ENCODE measurements at places on chromosomes 4 and X.

- no peak for DNase-seq
Observed at GRCh38 chrX:3024176-3024575, 17.1 kb upstream of the ARSF start.

DNA sequence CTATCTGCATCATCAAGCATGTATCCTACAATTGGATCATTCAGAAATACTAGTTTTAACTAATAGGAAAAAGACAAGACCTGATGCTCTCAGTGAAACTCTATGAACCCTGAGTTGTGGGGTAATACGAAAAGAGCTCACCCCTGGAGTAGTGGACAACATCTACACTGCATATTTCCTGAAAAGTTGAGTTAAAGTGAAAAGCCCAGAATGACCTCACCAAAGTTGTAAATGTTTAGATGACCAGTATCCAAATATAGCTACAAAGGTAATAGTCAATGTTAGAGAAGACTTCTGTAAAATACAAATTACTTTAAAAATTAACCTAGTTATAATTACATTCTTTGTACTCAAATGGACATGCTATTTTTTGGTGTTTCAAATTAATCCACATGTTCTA, 52.8 kb upstream of the SRPX start:
- no peak for DNase-seq

GRCh38 chr4:100177855-100178254, 12.4 kb downstream of the DDIT4L start:
- no peak for DNase-seq

DNA sequence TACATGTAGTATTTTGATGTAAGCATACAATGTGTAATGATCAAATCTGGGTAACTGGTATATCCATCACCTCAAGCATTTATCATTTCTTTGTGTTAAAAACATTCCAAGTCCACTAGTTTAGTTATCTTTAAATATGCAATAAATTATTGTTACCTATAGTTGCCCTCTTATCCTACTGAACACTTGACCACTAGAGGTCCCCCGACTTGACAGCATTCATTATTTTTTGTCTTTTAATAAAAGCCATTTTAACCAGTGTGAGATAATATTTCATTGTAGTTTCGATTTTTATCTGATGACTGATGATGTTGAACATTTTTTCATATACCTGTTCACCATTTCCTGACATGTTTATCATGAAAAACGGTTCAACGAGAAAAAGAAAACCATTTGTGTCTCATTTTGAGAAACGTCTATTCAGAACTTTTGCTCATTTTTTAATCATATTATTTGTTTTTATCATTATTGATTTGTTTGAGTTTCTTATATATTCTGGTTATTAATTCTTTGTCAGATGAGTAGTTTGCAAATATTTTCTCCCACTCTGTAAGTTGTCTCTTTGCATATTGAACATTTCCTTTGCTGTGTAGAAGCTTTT, 199.0 kb upstream of the CXXC4 start:
- no peak for DNase-seq

DNA sequence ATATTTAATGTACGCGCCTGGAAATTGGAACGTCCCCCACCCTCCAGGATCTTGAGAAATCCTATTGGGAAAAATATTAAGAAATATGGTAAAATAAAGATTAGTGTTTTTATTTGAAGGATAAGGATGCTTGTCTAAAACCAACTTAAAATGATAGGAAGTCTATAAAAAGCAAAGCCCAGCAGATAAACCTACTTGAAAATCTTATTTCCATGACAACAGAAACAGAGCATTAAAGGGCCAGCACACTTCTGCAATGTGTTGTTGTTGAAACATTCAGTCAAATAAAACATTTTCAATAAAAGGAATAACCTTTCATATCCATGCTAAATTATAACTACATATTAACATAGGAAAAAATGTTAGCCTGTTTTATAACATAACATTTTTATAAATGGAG, 29.3 kb upstream of the GPM6A start:
- DNase-seq = no peak

GRCh38 chrX:151458824-151459223, 61.8 kb downstream of the VMA21 start:
- no peak for DNase-seq

DNA sequence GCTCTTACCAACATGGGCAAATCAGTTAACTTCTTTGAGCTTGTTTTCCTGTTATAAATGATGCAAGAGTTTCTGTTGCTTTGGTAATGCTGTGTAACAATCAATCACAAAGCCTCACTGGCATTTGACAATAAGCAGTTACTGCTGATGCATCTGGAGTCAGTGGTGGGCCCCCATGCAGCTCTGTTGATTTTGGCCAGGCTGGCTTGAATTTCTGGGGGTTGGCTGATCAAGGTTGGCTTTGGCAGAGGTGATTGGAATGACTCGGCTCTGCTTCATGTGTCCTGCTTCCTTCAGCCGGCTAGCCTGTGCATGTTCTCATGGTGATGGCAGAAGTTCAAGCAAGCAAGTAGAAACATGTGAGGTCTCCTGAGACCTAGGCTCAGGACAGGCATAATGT, 90.4 kb downstream of the PHEX start:
- DNase-seq = no peak

DNA sequence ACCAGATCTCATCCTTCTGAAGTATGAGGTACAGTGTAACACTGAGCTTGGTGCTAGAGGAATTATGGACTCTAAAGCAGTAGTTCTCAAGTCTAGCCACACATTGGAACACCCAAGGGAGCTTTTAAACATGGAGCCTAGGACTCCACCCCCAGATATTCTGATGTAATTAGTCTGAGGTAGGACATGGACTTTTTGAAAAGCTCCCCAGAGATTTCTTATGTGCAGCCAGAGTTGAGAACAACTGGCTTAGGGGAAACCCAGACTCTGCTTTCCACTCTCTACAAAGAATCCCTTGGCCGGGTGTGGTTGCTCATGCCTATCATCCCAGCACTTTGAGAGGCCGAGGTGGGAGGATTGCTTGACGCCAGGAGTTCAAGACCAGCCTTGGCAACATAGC, 11.6 kb upstream of the GDPD2 start:
- no peak for DNase-seq

DNA sequence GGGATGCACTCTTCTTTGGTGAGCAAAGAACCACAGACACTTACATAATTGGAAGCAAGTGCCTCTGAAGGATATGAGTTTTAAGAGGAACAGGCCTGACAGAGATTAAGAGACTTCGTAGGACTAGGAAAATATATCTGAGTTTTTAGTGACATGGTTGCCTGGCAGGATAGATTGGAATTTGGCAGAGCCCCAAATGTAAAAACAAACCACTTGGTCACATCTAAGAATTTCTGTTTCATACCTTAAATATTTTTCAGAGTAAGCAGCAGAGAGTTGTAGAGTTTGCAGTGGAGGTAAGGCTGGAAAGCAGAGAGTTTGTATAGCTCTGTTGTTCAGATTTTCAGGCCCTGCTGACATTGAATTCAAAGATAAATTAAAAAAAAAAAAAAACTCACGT, 150.1 kb upstream of the MAGEB2 start:
- no peak for DNase-seq

DNA sequence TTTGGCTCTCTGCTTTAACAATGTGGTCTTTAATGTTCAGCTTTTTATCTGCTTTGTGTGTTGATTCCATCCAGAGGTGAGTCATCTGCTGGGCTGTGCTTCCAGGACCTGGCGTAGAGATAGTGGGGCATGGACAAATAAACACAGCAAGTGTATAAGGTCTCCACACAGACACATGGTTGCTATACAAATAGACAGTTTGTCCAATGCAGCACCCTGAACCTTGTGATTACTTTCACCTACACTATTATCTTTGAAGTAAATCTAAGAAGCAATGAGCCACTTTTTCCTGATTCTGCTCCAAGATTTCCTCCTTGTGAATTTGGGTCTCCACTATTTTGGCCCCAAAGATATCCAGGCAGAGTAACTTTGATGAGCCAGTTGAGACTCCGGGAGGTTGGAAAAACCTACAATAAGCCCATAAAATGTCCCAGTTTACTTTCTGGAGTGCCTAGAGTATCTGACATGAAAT, 12.1 kb downstream of the PPARGC1A start:
- DNase-seq = no peak

- no peak for DNase-seq
Observed at GRCh38 chr4:22052076-22052475, 103.5 kb upstream of the KCNIP4 start.

- DNase-seq = no peak
Observed at GRCh38 chr4:31427691-31428090, 707.5 kb downstream of the PCDH7 start.

DNA sequence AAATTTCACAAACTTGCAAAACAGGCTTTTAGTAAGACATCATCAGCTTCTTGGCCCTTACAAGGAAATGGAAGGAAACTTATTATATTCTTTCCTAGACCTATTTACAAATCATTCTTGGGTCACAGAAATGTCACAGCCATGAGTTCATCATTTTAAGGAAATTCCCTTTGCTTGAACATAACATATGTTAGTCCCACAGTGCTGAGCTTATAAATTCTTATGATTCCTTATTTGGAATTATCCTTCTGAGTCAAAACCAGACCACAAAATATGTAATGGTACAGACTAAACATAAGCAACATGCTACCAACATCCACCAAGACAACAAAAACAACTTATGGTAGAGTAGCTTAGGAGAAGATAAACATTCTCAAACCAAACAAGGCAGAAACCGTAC, 236.9 kb upstream of the CTSO start:
- DNase-seq = no peak

GRCh38 chrX:9207142-9207541, 173.2 kb upstream of the FAM9B start:
- no peak for DNase-seq

GRCh38 chr4:11900359-11900758, 471.7 kb upstream of the HS3ST1 start:
- no peak for DNase-seq

DNA sequence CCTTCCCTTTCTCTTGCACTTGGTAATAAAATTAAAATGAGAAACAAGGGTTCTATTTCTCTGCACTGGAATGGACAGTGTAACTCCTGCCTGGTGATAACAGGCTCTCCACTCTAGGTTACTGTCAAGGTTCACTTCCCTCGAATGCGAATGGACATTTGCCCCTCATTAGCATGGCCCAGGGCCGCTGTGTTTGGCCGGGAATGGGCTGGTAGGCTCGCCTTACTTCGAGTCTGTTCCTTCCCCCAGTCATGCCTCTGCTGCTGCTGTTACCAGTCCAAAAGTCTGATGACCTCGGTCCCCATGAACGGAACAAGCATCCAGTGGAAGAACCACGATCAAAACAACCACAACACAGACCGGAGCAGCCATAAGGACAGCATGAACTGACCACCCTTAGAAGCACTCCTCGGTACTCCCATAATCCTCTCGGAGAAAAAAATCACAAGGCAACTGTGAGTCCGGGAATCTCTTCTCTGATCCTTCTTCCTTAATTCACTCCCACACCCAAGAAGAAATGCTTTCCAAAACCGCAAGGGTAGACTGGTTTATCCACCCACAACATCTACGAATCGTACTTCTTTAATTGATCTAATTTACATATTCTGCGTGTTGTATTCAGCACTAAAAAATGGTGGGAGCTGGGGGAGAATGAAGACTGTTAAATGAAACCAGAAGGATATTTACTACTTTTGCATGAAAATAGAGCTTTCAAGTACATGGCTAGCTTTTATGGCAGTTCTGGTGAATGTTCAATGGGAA, 61.5 kb downstream of the EDNRA start:
- no peak for DNase-seq

DNA sequence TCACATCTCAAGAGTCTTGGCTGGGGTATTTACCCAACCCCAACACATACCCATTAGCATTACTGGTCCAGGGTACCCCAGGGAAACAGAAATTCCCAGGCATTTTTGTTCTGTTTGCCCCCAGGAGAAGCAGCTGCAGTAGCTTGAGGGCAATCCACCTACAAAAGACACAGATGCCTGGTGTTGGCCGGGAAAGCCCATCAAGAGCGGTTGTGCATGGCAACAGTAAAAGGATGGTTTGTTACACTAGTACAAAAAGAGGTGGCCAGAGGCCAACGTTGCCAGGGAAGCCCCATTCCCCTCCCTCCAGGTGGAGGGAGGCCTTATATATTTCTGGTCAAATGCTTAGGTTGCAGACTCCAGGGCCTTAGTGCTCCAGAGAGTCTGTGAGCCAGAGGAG, 637.8 kb downstream of the BCOR start:
- DNase-seq = no peak

DNA sequence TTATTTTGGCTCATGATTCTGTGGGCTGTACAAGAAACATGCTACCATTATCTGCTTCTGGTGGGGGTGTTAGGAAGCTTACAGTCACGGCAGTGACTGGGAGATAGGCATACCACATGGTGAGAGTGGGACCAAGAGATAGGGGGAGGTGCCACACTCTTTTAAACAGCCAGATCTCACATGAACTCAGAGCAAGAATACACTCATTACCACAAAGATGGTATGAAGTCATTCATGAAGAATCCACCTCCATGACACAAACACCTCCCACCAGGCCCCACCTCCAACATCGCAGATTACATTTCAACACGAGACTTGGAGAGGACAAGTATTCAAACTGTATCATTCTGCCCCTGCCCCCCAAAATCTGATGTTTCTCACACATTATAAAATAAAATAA, 2396.7 kb downstream of the PCDH7 start:
- DNase-seq = no peak

DNA sequence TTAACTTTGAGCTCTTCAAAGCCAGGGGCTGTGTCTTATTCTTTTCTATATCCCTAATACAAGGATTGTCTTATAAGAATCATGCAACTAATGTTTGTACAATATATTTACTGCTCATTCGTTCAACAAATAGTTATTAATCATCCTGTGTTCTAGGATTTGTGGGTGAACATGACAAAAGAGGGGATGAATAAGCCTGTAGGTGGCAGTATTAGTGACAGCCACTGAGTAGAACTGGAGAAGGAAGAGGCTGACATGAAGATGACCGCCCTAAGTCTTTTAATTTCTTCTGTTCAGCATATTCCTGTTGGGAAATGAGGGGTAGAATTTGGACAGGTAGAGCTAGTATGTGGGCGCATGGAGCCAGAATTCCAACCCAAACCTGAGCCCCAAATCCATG, 11.9 kb upstream of the LINC00632 start:
- no peak for DNase-seq

- DNase-seq = no peak
Observed at GRCh38 chr4:153488006-153488891, 22.1 kb downstream of the TMEM131L start.

GRCh38 chr4:153159728-153160221, 44.5 kb upstream of the TRIM2 start:
- DNase-seq = no peak

DNA sequence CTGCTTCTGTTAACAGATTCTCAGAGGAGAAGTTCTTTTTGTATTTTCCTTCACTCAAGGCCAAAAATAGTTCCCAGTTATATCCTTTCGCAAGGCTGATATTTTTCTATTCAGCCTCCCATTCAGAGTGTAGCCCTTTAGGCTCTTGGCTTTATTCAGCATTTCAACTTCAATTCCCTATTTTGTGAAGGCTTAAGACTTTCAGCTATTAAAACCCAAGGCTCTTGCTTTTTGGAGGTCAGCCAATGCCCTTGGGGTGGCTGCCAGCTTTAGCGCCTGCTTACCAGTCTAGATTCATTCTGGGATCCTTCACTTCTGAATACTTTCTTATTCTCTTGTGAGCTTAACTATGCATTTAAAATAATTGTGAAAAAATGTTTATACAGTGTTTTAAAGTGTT, 57.3 kb upstream of the ADGRA3 start:
- no peak for DNase-seq

- no peak for DNase-seq
Observed at GRCh38 chr4:135164601-135165000, 963.0 kb upstream of the PABPC4L start.

All from HEK293T (cell line).